ENCODE measurements at places on chromosomes 6 and 20.
A peak's percentile ranks its signal among the peaks of the same experiment; 100 is the strongest.

DNA sequence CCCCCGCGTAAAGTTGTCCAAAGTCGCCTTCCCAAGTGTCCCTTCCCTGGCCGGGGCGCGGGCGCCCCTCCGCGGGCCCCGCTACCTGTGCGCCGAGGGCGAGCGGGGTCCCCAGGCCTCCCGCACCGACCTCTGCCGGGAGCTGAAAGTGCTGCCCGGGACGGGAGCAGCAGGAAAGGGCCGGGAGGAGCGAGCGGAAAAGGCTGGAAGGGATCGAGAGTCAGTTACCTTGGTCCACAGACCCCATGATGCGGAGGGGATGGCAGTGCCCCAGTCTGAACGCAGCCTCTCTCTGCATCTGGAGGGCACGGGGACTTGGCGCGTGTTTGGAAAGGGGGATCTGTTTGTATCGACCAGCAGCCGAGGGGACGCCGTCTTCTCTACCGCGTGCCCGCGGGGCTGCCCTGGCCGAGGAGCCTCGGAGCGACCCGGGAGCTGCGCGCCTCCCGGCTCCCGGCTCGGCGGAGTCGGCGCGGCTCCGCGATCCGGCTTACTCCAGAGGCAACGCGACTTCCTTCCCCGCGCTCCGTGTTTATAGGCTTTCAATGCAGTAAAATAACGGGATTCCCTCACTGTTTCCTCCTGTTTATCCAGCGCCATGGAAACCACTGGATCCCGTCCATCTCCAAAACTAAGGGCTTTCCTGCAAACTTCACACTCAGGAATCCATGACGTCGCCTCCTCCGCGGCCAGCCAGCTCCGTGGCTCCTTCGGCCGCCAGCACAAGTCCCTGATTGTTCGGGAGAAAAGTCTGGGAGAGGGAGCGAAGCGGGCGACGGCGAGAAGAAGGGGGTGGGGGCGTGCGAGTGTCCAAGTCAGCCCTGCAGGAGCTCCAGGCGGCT, 20.0 kb upstream of the NFATC2 start:
- DNase-seq: peak; percentile 95

GRCh38 chr20:32484958-32485769, 100.0 kb downstream of the NOL4L start:
- peak; percentile 82 for DNase-seq

GRCh38 chr6:68915586-68915985, 280.5 kb downstream of the ADGRB3 start:
- no peak for DNase-seq

- DNase-seq: peak; percentile 49
Observed at GRCh38 chr6:24719125-24719971, at the start of gene C6orf62. TSS of gene C6orf62 (minus strand) at chr6:24719154. CDS start at chr6:24718668, 486 bp downstream.

- no peak for DNase-seq
Observed at GRCh38 chr6:162626869-162627268, 100.7 kb downstream of the PRKN start.

- DNase-seq: no peak
Observed at GRCh38 chr20:25078662-25079061, 3.3 kb downstream of the VSX1 start.

DNA sequence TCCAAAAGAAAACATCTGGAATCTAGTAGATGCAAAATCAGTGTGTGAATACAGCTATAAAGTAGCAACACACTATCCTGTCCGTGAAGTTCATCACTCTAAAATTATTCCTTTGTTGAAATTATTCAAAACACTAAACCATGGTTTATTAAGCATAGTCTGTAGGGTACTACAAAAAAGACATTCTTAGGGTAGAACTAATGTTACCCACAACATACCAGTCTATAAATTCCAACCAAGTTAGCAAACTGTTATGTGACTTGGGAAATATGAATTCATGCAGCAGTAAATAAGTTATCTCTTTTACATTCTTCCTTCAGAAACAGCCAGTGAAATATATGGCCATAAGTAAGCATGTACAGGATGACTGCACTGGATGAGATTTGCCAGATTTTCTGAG, 580.3 kb upstream of the ADGRB3 start:
- DNase-seq: peak; percentile 2

- DNase-seq: no peak
Observed at GRCh38 chr6:22466665-22467245, 102.6 kb upstream of the HDGFL1 start.

GRCh38 chr6:132161283-132161682, 210.1 kb upstream of the CCN2 start:
- peak; percentile 64 for DNase-seq

- no peak for DNase-seq
Observed at GRCh38 chr20:574297-574942, 30.8 kb upstream of the CSNK2A1 start.

DNA sequence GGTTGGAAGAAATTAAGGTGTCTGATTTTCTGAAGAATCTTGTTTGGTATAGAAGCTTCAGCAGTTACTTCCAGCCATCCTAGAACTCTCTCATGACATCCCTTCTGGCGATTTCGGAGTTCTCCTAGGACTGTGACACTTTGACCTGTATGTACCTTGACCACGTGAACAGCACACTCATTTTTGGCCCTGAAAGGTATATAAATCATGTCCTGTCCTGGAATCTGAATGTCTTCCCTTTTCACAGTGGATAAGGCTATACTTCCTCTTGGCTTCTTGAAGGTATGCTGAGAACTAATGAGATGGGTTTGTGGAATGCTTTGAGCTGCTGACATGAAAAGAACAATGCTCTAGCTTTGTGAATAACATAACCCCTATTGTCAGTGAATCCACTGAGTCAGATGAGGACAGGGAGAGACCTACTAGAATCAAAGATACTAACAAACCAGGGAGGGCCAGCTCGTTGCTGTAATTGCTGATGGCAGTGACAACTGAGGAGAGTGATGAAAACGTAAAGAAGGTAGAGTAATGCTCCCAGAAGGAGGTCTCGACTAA, 6.0 kb upstream of the ZDHHC14 start:
- no peak for DNase-seq

GRCh38 chr6:86203044-86203443, 560.4 kb upstream of the SYNCRIP start:
- no peak for DNase-seq

GRCh38 chr6:109834131-109834530, 143.0 kb downstream of the FIG4 start:
- DNase-seq: no peak

GRCh38 chr20:50193836-50194421, 3.3 kb downstream of the CEBPB start:
- peak; percentile 64 for DNase-seq

GRCh38 chr6:105550955-105551620, 148.2 kb upstream of the PREP start:
- DNase-seq: no peak

DNA sequence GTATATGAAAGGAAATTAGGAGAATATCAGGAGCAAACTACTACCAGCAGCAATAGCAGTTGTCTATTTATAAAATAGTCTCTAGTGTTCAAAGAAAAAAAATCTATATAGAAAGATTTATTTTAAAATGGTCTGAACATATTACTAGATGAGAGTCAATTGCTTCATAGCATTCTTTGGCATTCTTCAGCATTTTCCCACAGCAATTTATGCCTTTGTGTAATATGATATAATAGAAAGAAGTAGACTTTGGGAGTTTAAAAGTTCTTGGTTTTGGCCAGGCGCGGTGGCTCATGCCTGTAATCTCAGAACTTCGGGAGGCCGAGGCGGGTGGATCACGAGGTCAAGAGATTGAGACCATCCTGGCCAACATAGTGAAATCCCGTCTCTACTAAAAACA, 157.0 kb upstream of the PLN start:
- DNase-seq: no peak

- DNase-seq: peak; percentile 95
Observed at GRCh38 chr6:3438190-3439167, 18.4 kb downstream of the SLC22A23 start.

GRCh38 chr6:11282245-11282644, 49.8 kb upstream of the NEDD9 start:
- DNase-seq: no peak

- DNase-seq: no peak
Observed at GRCh38 chr6:139306291-139306981, 14.6 kb upstream of the TXLNB start.

Measured in fibroblast of mammary gland (primary cell).